Stimulated activated CD8-positive, alpha-beta memory T cell treated with anti-CD3 and anti-CD28 coated beads, Interleukin-7, amount 100 ng/mL, for 48 hours (primary cell): ENCODE measurements at places on chromosomes 4 and X.
A peak's percentile ranks its signal among the peaks of the same experiment; 100 is the strongest.

DNA sequence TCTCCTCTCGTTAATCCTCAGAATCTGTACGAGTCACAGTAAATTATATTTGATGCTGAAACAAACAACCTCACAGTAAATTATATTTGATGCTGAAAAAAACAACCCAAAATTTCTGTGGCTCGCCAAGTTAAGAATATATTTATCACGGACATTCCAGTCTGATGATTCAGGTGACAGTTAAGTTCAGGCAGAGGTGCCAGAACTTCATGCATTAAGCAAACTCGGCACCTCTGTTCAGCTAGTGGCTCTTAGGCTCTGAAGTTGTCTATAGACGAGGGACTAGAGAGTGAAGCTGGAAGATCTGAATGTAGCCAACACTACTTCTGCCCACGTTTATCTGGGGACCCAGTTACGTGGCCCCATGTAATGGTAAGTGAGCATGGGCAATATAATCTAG lies 132.2 kb upstream of the AGA start:
- no peak for DNase-seq

GRCh38 chrX:98962996-98963395 lies 1447.1 kb downstream of the PCDH19 start:
- DNase-seq, result no peak

DNA sequence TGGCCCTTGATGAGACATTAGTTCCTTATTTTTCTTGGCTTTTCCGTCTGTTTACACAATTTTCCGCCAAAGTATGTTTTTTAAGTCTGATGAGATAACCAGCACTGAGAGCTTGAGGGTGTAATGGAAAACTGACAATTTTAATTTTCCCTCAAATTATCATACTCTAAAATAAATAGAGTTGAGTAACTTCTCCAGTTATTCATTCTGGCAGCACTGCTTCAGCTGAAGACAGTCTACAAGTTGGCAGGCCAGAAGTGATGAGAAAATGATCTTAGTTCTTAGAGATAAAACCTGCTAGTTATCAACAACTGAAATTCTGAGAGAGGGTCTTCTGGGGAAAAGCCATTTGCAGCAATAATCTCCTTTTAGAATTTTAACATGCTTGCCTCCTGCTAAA lies 241.6 kb upstream of the TET2 start:
- DNase-seq, result no peak

GRCh38 chrX:13996650-13997049 lies 33.0 kb downstream of the GEMIN8 start:
- DNase-seq, result no peak

DNA sequence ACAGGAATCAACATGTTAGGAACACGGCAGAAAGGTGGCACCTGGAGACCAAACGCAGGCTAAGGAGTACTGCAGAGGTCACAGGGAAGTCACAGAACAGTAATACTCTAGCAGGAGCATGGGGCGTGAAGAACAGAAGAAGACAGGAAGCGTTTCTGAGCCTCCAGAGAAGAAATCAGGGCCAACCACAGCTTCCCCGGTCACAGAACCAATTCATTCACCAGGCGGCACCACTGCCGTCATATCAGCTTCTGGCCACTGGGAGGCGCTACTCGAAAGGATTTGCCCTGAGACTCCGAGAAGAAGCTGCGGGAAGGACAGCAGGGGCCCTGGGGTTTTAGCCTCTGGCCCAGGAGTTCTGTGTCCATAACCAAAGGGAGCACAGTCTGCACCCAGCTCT lies 78.0 kb upstream of the DRD5 start:
- peak; percentile 37 for DNase-seq

- DNase-seq, result no peak
Measured at GRCh38 chrX:130995439-130995838, 62.7 kb upstream of the ARHGAP36 start.

- DNase-seq, result no peak
Measured at GRCh38 chrX:9282325-9282724, 182.5 kb upstream of the TBL1X start.

- DNase-seq, result no peak
Measured at GRCh38 chrX:155435744-155436112, 22.7 kb downstream of the F8A3 start.

- DNase-seq, result no peak
Measured at GRCh38 chr4:60744767-60745166, 455.4 kb upstream of the ADGRL3 start.

- no peak for DNase-seq
Measured at GRCh38 chrX:22952010-22952409, 47.8 kb upstream of the DDX53 start.

- no peak for DNase-seq
Measured at GRCh38 chr4:8167815-8168214, 9.2 kb upstream of the ABLIM2 start.

DNA sequence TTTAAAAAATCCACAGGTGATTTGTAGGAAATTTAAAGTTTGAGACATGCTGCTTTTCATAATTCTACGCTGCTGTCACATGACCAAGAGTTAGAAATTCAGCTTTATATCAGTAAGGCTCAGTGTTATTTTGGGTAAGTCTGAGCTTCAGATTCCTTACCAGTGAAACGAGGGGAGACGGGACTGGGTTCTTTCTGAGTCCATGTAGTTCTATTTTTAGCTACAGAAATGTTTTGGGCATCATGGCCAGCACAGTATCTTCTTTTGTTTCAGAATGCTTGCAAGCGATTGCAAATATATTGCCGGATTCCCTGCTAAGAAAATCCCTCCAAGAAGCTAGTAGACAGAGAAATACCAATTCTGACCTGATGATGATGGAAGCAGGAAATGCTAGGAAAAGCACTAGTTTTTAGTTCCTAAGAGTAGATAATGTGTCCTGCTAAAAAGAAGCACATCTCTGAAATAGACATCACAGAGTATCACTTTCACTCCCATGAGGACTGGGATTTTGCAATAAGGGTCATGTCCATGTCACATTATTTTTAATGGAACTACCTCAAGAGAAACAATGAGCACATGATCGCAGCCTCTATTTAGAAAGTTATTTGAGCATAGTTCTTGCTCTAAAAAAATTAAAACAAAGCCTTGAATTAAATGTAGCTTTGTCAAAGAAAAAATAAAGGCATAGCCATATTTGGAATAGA lies 10.9 kb downstream of the ATP1B4 start:
- no peak for DNase-seq

GRCh38 chr4:133464311-133464710 lies 315.2 kb downstream of the PCDH10 start:
- DNase-seq, result no peak

GRCh38 chr4:169253113-169253671 lies 17.6 kb downstream of the SH3RF1 start:
- DNase-seq, result no peak

GRCh38 chr4:3342182-3342854 lies 49.5 kb downstream of the RGS12 start:
- DNase-seq, result peak; percentile 13

- DNase-seq, result no peak
Measured at GRCh38 chrX:39152106-39152649, 350.9 kb downstream of the MID1IP1 start.
